ENCODE measurements at places on chromosomes 1 and 21.

DNA sequence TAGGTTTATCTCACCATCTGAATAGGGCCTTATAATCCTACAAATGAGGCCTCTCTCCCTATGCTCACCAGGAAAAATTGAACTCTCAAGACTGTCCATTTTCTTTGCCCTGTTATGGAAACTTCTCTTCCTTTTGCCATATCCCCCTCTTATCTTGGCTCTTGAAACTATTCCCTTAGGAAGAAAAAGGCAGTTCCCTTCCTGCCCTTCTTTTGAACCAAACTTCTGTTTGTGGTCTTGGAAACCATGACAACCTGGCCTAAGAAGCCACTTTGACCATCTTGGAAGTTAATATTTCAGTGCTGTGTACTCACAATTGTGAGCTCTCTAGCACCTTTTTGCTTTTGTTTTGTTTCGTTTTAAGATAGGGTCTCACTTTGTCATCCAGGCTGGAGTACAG lies 40.0 kb downstream of the ATP2B4 start:
- DNase-seq: no peak

GRCh38 chr1:159869173-159869572 lies 6.7 kb upstream of the VSIG8 start:
- DNase-seq: peak; percentile 21

- DNase-seq: no peak
These were observed 8.6 kb upstream of the IL20 start for GRCh38 chr1:206856674-206857464.

DNA sequence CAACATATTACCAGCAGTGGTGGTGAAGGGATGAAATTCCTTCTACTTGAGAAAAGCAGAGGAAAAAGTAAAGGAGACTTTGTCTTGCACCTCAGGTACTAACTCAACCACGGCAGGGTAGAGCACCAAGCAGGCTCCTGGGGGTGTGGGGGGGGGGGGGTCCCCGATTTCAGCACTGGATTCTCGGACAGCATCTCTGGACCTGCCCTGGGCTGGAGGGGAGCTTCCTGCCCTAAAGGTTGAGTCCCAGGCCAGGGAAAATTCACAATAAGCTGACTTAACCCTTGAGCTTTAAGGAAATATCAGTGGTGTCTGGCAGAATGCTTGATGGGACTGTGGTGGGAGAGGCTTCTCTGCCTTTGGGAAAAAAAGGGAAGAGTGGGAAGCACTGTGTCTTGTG lies 233.2 kb upstream of the CXADR start:
- no peak for DNase-seq

- no peak for DNase-seq
These were observed 24.3 kb upstream of the APP start for GRCh38 chr21:26194811-26195251.

GRCh38 chr1:92043621-92044020 lies 13.8 kb downstream of the EPHX4 start:
- no peak for DNase-seq

DNA sequence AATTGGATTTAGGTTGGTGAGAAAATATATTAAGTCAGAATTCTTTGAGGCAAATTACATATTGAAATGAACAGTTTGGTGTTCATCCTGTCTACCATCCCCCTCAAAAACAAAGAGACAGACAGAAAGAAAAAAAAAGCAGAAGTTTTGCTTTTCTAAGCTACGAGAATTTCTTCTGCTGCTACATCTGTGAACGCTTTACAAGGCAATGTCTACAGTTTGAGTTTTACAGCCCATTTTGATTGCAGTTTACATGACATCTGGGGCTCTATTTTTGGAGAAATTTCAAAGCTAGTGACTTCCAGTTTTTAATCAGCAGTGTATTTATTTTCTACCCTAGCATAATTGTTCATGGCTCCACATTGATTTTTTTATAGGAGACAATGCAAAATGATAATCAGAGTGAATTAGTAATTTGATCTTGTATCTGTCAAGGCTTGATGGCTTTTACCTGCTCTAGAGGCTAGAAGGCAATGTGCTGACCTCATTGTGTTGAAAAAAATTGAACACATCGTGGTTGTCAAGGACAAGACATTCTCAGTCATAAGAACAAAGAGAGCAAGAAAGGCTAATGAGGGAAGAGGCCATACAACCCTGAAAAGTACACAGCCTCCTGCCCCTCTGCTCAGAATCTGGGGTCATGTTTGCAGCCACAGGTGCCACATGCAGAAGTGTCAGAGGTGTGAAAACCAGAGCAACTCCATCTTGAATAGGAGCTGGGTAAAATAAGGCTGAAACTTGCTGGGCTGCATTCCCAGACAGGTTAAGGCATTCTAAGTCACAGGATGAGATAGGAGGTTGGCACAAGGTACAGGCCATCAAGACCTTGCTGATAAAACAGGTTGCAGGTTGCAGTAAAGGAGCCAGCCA lies 201.0 kb upstream of the CAMK1G start:
- peak; percentile 57 for DNase-seq

DNA sequence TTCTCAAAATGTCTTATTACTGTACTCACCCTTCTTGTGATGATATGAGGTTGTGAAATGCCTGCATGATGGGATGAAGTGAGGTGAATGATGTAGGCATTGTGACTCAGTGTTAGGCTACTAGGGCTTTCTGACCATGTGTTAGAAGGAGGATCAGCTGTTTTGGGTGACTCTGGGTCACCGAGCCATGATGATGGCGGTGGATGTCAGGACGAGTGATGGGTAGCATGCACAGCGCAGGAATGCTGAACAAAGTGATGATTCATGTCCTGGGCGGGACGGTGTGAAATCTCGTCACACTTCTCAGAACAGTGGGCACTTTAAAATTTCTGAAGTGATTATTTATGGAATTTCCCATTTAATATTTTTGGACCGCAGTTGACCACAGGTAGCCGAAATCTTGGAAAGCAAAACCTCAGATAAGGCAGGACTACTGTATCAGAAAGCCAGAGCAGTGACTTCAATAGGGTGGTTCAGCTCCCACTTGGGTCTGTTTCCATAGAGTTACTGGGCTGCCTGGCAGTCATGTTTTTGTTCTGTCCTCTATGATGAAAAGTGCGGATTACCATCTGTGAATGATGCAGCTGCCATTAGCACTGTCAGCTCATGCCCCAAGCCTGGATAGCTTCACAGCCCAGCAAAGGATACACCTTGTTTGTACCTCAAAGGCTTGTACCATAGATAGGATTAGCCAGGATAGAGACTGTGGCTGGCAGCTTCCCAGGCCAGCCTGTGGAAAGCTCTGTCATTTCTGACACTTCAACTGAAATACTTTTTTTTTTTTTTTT lies 26.6 kb downstream of the IL6R start:
- DNase-seq: no peak

DNA sequence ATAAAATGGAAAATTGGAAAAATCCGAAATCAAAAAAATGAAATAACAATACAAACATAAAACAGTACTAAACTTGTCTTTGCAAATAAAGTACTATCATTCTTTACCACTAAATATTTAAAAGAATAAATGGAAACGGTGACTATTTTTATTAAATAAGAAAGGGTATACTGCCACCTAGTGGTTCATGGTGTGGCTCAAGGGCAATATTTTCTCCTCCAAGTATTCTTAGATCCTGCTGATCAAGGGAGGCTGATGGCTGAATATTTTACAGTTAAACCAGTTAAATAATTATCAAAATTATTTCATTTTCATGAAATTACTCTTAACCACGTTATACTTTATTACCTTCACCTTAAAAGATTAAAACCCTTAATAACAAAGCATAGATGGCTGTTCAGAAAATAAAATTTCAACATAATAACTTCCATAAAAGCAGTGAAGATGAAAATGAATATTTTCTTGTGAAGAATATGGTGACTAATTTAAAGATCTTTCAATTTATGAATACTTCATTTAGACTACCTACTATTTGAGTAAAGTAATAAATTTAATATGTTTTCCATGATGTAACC lies 1793.9 kb downstream of the NCAM2 start:
- DNase-seq: peak; percentile 68

- DNase-seq: no peak
These were observed 44.7 kb downstream of the PTGFRN start for GRCh38 chr1:116954440-116954839.

GRCh38 chr1:24091971-24092482 lies 19.9 kb downstream of the MYOM3 start:
- no peak for DNase-seq

GRCh38 chr1:180975551-180975950 lies 47.1 kb downstream of the STX6 start:
- DNase-seq: peak; percentile 18

DNA sequence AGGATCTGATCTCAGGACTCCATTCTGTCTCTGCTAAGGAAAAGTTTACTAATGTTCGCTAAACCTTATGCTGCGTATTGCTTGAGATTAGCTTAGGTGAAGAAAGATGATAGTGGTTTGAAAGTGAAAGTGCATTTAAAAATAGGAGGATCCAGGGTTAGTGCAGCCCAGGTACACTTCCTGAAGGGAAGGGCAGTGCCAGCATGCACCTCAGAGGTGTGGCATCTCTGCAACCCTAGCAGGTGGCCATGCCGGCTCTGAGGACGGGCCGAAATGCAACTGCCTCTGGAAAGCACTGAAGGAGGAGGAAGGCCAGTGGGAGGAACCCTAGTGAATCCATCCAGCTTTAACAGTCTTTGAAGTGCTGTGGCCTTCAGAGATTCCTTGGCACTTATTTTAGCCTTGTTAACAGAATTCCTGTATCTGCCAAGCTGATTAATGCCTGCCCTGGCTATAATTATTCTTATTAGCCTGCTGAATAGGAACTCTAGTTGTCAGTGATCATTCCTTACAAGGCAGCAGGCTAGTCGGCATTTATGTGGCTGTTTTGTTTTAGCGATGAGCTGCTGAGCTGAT lies 5.5 kb downstream of the PTGFRN start:
- DNase-seq: no peak

- peak; percentile 68 for DNase-seq
These were observed 15.9 kb downstream of the ESPN start for GRCh38 chr1:6440198-6441126.

DNA sequence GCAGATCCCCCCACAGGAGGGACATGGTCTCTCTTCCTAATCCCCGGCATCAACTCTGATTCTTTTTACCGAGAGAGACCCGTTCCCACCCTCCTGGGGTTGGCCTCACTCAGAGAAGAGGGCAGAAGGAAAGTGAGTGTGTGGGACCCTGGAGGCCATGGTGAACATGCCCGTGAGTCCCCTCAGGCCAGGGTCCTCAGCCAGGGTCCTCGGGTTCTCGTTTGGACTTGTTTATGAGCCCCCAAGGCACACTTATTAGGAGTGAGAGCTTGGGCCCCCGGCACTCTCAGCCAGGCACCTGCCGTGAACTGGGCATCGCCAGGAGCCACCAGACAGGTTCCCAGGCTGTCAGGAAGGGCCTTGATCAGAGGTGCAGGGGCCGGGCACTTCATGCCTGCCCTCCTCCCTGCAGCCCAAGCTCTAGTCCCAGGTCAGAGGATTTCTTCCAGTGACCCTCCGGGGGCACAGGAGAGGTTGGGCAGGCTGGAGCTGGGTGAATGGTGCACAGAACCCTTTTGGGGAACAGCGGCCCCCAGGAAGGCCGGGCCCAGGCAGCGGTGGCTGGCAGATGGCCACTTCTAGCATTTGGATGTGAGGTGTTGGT lies 122.6 kb downstream of the CRYAA start:
- peak; percentile 41 for DNase-seq

DNA sequence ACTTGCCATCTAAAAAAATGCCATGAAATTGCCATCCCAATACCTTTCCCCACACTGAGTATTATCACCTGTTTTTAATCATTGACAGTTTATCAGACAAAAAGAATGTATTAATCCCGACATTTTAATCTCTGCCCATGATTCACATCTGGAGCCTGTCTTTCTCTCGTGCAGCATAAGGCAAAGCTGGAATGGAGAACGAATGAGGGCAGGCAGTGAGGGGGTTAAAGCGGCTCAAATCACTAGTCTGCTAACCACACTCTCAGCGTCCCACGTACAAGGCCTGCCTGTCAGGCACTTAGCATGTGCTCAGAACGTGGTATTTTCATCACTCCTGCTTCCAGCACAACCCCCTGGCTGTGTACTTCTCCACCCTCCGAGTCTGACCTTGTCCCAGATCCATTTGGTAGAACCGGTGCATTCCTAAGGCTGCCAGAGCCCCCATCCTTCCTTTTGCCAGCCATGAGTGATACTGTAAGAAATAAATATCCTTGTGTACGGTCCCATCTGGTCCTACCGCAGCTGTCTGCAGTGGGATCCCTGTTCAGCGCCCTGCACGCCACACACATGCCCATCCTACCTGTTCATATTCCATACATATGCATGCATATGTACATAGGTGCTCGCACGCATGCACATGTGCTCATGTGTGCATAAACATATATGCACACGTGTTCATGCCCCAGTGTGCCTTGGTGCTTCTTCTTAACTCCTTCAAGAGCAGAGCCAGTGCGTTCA lies 34.6 kb upstream of the FHAD1 start:
- no peak for DNase-seq

GRCh38 chr1:232012773-232013386 lies 386.3 kb downstream of the DISC1 start:
- DNase-seq: no peak

DNA sequence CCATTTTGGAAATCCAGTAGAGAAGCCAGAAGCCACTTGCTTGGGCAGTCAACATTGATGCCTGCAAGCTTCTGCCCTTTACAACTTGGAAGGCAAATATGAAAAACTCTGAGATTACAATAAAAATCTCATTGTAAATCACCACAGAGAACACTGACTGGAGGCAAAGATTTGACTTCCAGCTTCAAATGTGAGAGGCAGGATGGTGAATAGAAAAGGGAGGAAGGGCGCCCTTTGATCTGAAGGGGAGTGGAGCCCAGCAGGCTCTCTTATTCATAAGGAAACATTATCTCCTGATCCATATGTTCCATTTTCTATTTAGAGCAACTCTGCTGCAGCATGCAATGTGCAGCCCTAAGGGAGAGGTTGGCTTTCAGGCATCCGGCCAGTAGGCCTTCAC lies 348.3 kb downstream of the AJAP1 start:
- no peak for DNase-seq

- DNase-seq: no peak
These were observed 6.4 kb upstream of the MMEL1 start for GRCh38 chr1:2639203-2639602.

GRCh38 chr1:33258788-33259274 lies 2.5 kb downstream of the ZNF362 start:
- DNase-seq: no peak

GRCh38 chr1:63010913-63011660 lies 227.2 kb downstream of the ATG4C start:
- DNase-seq: no peak

- no peak for DNase-seq
These were observed 133.3 kb upstream of the C1orf105 start for GRCh38 chr1:172287208-172287607.

GRCh38 chr1:24442764-24443163 lies 27.2 kb downstream of the NIPAL3 start:
- no peak for DNase-seq

Data from NCI-H2171 treated with DMSO at 0.1 percent for 48 hours (cell line).